ENCODE measurements at places on chromosomes 2 and 18.

DNA sequence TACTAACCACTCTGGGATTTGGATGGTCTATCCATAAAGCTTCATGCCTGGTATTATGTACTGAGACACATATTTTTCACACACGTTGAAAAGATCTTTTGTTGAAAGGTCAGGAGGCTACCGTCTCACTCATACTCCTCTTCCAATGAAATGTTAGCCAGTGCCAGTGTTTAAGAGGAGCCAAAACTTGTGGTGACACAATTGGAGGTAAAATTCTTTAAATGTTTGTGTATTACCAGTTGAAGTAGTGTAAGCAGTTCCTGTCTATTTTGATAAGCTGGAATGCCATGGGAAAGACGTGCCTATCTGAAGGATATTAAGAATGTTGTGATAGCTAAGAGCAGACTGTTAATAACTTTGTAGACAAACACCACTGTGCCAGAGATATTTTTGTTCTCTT is 32.1 kb downstream of the MARCHF7 start:
- peak; percentile 56 for DNase-seq

DNA sequence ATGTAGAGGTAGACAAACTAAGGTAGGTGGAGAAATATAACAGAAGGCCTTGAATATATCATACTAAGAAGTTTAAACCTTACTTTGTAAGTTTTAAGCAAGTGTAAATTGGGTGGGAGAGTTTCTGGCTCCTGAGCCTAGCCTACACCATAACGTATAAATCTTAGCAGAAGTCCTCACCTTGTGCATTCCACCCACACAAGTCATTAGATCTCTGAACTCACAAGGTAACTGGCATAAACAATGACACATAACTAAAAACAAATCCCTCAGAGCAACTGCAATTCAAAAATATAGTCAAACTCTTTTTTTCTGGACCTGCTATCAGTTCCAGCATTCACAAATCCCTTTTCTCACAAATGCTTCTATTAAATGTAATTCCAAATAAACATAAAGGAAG is 9.4 kb downstream of the REV1 start:
- DNase-seq, result peak; percentile 23

- peak; percentile 66 for DNase-seq
Measured at GRCh38 chr2:69567157-69567908, 76.2 kb downstream of the AAK1 start.

- DNase-seq, result no peak
Measured at GRCh38 chr2:152564754-152565551, 152.3 kb downstream of the PRPF40A start.

GRCh38 chr2:227942021-227942420 is 70.6 kb downstream of the DAW1 start:
- DNase-seq, result no peak

DNA sequence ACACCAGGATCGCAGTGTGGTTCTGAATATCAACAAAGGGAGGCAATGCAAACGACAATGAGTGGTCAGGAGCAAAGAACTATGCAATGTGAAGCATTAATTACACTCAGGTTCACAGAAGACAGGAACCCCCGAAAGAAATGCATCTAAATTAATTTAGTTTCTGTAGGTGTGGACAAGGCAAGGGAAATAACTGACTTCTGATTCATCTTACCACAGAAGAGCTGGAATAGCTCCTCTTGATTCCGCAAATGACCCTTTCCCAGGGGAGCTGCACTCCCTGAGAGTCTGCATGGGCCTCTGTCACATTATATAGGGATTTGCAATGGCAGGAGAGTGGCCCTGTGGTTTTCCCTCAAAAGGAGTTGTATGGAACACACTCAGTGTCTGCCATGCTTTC is 263.9 kb upstream of the APCDD1 start:
- peak; percentile 20 for DNase-seq

DNA sequence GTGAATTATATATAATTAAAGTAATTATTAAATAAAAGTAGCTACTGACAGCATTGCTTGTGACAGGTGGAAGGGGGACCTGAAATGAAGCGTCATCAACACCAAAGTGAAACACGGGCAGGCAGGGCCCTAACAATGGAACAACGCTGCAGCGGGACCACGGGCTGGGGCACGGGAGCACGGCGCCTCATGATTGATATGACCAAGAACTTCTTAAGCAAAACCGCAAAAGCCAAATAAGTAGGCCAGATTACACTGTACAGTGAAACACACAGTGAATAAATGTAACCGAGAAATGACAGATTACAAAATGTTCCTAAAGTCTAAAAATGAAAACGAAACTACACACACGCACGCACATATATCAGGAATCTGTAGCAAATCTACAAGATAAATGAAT is 81.4 kb downstream of the SNTG2 start:
- no peak for DNase-seq

DNA sequence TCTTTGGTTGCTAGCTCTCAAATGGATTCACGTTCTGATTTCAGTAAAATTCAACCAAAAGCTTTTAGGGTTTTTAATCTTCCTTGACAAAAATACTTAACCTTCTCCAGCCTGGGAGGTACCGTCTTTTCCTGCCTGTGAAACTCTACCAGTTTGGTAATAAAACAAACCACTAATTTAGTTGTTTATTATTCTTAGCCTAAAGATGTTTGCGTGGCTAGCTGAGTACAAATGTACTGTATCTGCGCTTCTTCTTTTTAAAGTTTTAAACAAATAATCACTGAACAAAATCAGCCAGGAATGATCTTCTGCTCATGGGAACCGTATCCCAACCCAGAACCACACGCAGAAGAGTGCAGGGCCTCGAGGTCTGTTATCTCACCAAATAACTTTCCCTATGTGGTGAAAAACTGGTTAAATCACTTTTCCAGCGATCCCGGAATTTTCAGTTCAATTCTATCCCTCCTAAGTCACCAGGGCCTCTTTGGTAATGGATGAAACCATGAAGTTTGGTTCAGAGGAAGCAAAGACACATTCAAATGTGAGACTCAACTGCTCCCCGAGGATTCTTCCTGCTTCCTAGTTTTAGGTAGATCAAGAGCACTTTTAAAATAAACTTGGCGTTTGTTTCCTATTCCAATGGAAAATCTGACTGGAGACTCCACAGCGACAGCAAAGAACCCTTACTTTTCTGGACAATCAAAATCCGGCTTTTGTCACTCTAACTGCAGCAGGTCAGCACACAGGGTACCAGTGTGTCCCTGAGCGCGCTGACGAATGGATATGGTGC is 36.1 kb downstream of the BCL2 start:
- no peak for DNase-seq

- peak; percentile 22 for DNase-seq
Measured at GRCh38 chr18:389658-390357, 110.7 kb downstream of the COLEC12 start.

- no peak for DNase-seq
Measured at GRCh38 chr2:26043862-26044696, 10.2 kb downstream of the RAB10 start.

GRCh38 chr2:164891460-164891859 is 49.8 kb upstream of the COBLL1 start:
- DNase-seq, result no peak

DNA sequence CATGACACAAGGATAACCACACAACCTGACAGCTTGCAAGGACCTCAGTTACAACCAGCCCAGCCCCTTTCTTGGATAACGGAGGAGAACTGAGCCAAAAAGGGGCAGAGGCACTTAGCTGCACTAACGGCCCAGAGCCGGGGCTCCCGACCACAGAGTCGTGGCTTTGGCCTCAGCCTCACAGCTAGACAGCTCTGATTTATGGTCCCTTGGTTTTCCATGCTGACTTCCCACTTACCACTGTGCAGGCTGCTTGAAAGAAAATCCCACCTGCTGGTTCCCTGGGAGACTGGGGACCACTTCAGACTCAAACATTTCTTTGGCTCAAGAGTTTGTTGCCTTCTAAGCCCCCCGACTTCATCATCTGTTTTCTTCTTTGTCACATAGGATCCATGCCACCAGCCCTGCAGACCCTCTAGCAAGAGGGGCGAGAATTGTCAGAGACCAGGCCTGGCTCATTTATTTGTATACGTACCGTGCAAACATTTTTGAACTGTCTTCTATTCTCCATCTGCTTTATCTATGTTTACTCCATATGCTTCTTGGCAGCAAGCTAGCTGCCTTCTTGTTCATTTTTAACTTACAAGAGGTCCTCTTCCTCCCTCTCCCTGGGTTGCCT is 352.6 kb upstream of the MYT1L start:
- DNase-seq, result no peak

GRCh38 chr2:979069-979928 is 28.6 kb downstream of the SNTG2 start:
- no peak for DNase-seq

DNA sequence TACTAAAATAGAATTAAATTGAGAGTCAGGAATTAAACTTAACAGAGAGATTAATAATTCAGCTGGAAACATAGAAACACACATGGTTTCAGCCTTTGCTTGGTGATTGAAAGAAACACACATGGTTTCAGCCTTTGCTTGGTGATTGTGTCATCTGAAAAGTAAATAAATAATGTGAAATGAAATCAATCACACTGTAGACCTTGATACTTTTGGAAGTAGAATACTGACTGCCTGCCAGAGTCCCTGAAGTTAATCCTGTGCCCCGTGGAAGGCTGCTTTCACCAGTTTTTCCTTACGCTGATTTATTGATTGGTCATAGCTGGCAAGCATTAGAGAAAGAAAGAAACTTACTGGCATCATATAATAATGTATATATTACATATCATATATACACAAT is 1252.7 kb upstream of the FAM98A start:
- no peak for DNase-seq

DNA sequence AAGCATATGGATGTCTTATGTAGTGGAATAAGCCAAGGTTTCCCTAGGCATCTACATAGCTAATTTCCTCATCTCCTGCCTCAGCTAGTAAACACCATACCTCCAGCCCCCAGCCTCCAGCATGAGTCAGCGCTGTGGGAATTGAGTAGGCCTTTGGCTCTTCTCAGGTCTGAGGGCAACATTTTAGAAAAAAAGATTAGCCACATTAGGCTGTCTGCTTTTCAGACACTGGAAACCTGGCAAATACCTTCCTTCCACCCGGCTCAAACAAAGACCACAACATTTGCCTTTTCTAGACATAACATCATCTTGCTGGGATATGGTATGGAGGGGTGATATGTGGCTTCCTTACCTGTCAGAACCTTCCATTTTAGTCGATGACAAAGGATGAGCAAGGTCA is 6.1 kb upstream of the CCDC195 start:
- peak; percentile 26 for DNase-seq

GRCh38 chr2:117703858-117704257 is 110.6 kb upstream of the DDX18 start:
- DNase-seq, result no peak

DNA sequence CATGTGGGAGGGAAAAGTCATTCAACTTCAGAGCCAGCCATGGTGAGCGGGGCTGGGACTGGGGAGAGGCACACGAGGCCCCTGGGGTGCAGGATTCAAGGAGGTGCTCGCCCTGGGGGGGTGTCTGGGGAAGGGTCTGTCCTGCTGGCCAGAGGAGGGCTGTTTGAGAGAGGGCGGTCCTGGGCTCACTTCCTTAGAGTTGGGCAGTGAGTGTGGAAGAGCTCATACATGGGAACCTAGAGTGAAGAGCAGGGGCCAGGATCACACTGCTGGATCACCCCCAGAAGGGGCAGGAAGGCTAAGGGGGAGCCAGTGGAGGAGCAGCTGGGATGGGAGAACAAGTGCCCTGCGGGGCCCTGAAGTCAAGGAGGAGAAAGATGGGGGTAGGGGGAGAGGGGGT is 6.5 kb downstream of the SH3BP4 start:
- DNase-seq, result no peak

- DNase-seq, result no peak
Measured at GRCh38 chr2:181554061-181554830, 97.1 kb downstream of the ITGA4 start.

DNA sequence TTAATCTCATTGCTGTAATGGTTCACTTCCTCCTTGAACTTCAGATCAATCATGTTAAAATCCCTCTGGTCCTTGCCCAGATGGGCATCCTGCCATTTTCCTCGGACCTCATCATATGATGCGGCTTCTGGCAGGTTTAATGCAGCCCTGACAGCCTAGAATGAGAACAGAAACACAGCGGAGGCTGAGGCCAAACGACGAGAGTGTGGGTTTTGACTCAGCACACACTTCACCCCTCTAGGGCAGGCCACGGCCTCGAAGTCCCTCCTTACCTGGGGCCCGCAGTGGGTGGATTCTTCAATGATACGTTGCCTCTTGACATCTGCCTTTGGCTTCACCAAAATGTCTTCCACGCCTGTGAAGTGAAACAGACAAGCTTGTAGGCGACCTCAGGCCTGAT is 56.8 kb downstream of the POLR1A start:
- DNase-seq, result no peak

GRCh38 chr2:39542523-39542922 is 105.4 kb upstream of the MAP4K3 start:
- DNase-seq, result no peak

DNA sequence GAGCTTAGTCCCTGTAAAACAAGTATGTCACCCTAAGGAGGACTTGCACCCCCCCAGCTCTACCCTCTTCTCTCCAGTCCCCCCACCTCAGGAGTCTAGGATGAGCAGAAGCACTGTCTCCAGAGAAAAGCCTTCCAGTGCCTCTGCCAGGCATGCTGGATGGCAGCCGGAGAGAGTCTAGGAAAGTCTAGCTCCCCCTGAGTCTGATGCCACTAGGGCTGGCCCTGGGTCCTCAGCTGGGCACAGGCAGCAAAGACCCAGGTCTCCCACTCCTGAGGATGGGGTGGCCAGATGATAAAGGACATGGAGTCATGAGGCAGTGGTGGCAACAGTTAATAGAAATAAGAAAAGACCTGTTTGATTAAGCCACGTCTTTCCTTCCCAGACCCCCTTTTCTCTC is 225.6 kb downstream of the CYP26B1 start:
- no peak for DNase-seq

DNA sequence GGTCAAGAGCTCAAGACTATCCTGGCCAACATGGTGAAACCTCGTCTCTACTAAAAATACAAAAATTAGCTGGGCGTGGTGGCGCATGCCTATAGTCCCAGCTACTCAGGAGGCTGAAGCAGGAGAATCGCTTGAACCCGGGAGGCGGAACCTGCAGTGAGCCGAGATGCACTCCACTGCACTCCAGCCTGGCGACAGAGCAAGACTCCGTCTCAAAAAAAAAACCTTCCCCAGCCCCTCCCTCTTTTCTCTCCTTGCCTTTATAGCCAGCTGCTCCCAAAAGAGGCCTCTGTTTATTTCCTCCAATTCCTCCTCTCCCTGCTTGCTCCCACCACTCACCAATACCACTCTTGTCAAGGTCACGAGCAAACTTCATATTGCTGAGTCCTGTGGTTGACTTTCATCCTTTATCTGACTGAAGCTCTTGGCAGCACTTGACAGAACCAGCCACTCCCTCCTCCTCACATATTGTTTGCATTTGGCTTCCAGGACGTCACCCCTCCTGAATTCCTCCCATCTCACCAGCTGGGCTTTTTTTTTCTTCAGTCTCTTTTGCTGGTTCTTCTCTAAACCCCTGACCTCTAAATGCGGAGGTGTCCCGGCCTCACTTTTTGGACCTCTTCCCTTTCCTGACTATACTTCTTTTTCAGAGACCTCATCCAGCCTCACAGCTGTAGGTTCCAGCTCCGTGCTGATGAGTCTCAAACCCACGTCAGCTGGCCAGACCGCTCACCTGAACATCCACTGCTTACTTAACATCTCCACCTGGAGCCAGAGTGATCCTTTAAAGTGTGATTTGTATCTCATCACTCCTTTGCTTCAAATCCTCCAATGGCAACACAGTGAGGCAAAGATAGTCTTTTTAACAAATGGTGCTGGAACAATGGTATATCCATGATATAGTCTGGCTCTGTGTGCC is 84.6 kb upstream of the CAB39 start:
- DNase-seq, result peak; percentile 78

Data from IMR-90 (cell line).